ENCODE measurements at places on chromosomes 2 and 18. TPM values are rescaled to one million over a fixed set of nuclear protein-coding genes. Genes with fewer than 3 reads are reported as not detected.

The RUFY4 gene
- not detected for total RNA-seq

The TUBA4B gene
- total RNA-seq = not detected

The ATOH8 gene
- total RNA-seq = 0.07 TPM

The CNGA3 gene
- total RNA-seq = not detected

The IGFBP2 gene
- 32.5 TPM for total RNA-seq

The EGR4 gene
- total RNA-seq = 0.46 TPM

The CXXC1 gene
- total RNA-seq = 94.9 TPM

The TSPYL6 gene
- not detected for total RNA-seq

The RRM2 gene
- total RNA-seq = 374 TPM

DNA sequence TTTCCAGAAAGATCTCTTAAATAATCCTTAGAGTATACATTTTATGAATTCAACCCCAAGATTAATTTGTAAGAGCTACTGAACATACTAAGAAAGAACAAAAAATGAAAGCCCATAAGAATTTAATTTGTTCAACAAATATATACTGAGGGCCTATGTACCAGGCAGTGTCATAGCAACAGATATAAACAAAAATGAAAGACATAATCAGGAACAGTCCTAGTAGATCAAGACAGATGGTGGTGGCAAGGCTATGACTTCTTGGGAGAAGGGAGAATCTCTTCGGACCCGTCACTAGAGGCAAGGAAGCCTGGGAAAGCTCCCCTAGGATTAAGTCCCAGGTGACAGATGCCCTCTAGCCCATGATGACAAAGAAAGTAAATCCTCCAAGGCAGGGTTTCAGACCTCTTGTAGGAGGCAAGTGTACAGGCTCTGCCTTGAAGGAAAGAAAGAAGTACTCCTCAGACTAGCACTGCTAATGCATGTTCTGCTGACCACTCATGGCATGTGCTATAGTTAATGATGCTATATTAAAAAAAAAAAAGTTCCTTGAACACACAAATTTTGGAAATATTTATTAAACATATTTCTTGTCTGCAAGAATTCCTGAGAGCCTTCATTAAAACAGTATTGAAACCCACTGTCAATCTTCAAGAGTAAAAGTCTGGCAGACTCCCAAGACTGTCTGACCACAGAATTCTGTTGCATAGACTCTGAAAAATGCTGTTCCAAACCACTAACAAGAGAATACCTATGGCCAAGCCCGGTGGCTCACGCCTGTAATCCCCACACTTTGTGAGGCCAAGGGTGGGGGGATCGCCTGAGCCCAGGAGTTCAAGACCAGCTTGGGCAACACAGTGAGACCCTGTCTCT lies 31.5 kb downstream of the NOL10 start:
- peaks cover 60% of the 10 kb centered on the region for H3K36me3 ChIP-seq
- H3K4me3 ChIP-seq = no peak overlapping the region
- H3K27ac ChIP-seq = no peak overlapping the region
- H3K4me1 ChIP-seq = peaks cover 35% of the 10 kb centered on the region
- no peaks in the 10 kb centered on the region for H3K27me3 ChIP-seq

DNA sequence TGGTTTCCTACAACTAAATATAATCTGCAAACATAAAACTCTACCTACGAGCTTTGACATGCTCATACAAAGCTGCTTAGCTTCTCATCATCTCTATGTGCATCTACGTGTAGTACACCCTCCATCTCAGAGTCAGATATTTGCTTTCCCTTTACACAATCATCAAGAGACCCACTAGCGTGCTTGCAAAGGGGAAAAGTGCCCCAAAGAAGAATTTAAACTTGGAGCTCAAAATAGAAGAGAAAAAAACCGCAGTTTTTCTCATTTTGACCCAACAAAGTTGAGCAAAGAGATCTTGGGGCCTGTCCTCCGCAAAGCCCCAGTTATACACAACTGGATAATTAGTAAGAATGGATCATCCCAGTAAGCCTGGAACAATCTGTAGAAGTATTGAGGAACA lies 104.1 kb downstream of the PAX3 start:
- H3K36me3 ChIP-seq = no peaks in the 10 kb centered on the region
- no peak for DNase-seq
- H3K4me1 ChIP-seq = no peaks in the 10 kb centered on the region

DNA sequence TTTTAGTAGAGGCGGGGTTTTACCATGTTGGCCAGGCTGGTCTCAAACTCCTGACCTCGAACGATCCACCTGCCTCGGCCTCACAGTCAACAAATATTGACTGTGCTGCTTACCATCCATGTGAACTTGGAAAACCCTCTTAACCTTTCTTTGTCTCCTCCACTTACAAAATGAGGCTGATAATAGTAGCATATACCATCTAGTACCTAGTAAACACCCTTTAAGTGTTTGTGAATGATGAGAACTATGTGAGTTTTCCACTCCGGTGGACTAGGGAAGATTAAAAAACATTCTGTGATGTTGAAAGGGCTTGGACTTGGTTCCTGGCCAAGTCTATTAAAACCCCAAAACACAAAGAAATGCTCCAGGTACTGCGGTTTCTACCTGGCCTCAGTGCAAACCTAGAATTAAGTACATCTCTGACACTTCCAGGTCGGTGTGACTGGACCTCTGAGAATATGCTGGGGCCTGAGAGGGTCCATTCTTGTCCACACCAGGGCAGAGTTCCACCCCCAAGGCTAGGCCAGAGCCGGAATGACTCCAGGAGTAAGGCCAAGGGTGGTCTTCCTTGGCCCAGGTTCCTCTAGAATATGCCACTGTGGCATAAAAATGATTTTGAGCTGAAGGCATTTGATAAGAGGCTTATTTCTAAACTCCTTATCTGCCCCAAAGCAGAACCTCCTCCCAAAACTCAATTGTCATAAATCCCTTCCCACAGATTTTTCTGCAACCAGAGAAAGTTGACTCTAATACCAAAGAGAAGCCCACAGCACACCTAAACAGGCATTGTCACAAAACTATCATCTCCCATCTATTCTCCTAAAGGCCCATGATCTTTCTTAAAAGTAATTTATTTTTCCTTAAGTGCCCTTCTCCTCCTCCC lies 217.5 kb downstream of the TGIF1 start:
- DNase-seq = no peak
- peaks cover 9% of the 10 kb centered on the region for H3K36me3 ChIP-seq
- no peak overlapping the region for H3K4me3 ChIP-seq
- no peak overlapping the region for H3K27ac ChIP-seq
- H3K27me3 ChIP-seq = peaks cover 12% of the 10 kb centered on the region

DNA sequence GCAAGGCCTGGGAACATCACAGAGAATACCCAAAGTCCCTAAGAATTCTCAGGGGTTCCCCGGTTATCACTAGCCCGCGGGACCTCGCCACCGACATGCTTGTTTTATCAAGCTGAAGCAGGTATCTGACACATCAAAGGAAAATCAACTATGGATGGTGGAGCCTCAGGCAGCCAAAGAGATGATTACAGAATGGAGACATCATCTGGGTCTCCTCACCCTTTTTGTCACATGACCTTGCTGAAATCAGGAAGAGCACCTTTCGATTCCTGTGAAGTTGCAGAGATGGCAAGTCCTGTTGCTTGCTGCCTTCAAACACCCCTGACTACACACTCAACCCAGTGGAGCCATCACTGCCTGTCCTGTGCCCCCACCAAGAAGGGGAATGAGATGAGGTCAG lies 19.2 kb upstream of the CAB39 start:
- no peak for DNase-seq
- H3K36me3 ChIP-seq = no peaks in the 10 kb centered on the region
- H3K4me1 ChIP-seq = peaks cover 29% of the 10 kb centered on the region
- H3K4me3 ChIP-seq = no peak overlapping the region

DNA sequence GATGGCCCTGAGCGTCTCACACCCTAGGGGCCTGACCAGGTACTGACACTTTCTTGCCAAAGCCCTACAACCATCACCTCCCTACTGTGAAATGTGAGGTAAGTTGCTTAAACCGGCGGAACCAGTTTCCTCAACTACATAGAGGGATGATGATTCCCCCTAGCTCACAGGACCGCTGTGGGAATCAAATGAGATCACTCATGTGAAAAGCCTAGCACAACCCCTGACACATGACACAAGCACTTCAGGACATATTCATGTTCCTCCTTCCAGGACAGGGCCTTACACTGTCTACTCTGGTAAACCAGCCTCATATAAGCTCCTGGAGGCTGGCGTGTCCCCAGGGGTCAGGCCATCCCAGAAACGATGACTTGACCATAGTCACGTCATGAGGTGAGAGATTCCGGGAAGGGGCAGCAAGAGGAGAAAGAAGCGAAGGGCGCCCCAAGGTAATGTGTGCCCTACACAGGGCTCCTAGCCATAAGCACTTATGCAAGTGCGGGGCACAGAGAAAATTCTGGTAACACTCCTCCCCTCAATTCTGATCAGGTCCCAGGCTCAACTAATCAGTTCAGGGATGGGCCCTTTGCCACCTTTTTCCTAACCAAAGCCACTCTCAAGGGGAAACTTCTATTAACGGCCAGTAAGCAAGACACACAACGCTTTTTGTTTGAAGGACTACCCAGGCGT lies 49.5 kb downstream of the C2orf42 start:
- peaks cover 7% of the 10 kb centered on the region for H3K36me3 ChIP-seq
- peaks cover 50% of the 10 kb centered on the region for H3K4me1 ChIP-seq
- peak; percentile 56 for DNase-seq
- H3K4me3 ChIP-seq = peak overlapping the region; percentile 92
- peak overlapping the region; percentile 99 for H3K27ac ChIP-seq
- no peaks in the 10 kb centered on the region for H3K27me3 ChIP-seq

DNA sequence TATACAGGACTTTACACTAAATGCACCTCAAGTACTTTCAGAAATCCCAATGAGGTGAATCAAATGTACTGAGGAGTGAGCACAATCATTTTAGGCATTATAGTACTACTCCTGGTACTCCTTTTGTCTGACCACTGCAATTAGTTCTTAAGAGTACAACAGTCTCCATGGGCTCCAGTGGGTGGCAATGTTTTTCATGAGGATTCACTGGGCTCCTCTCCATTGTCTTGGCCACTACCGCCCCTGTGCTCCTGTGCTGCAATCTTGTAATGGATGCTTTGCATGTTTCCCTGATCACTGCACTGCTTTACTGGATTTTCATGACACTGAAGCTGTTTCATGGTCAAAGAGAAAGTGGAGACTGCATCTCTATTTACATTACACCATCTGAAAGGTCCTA lies 268.5 kb upstream of the ZSWIM2 start:
- no peak overlapping the region for H3K27ac ChIP-seq
- no peak overlapping the region for H3K4me3 ChIP-seq
- no peaks in the 10 kb centered on the region for H3K4me1 ChIP-seq
- H3K36me3 ChIP-seq = no peaks in the 10 kb centered on the region
- no peak for DNase-seq

DNA sequence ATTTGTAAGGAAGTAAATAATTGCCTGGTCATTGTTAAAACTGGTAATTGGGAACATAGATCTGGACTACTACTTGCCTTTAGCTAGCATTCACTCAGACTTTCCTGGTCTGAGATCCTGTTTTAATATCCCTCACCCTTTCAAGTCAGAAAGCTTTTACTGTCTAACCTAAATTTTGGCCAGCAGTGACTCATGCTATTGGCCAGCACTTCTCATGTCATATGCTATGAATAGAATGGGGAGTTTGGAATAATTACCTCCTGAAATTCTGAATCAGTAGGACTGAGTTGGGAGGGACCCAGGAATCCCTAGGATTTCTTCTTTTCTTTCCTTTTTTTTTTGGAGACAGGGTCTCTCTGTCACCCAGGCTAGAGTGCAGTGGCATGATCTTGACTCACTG lies 19.3 kb downstream of the STK36 start:
- H3K36me3 ChIP-seq = no peaks in the 10 kb centered on the region
- H3K27me3 ChIP-seq = no peaks in the 10 kb centered on the region
- peaks cover 6% of the 10 kb centered on the region for H3K4me1 ChIP-seq

DNA sequence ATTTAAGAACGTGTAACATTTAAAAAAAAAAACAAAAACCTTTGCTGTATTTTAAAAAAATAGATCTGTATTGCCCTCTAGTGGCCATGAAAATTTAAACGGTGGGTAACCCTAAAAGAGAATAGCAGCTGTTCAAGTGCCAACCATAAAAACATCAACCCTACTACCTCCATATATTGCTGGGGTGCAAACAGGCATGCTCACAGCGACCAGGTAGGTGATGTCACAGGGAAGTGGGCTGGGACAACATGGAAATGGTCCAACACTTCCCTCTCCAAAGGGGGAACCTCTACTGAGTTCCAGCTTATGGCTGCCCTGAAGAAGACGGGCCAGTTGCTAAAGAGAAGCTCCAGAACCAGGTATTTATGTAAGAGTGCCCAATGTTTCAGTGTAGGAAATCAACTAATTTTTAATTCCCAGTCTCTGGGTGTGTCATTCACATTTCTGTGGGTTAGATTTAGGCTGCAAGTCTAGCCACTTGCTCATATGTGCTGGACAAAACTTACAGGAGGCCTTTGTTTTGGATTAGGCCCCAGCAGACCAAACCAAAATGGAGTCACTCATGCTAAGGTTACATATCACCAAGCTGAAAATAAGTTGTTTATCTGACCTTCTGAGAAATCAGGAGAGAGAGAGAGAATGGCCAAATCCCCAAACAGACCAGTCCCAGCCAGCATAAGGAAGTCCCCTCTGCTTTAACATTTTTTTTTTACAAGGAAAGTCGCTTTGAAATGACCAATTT lies 54.5 kb downstream of the SKA1 start:
- H3K4me1 ChIP-seq = no peaks in the 10 kb centered on the region
- H3K27me3 ChIP-seq = peaks cover 17% of the 10 kb centered on the region
- no peak overlapping the region for H3K4me3 ChIP-seq
- no peak for DNase-seq
- H3K27ac ChIP-seq = no peak overlapping the region
- H3K36me3 ChIP-seq = no peaks in the 10 kb centered on the region

DNA sequence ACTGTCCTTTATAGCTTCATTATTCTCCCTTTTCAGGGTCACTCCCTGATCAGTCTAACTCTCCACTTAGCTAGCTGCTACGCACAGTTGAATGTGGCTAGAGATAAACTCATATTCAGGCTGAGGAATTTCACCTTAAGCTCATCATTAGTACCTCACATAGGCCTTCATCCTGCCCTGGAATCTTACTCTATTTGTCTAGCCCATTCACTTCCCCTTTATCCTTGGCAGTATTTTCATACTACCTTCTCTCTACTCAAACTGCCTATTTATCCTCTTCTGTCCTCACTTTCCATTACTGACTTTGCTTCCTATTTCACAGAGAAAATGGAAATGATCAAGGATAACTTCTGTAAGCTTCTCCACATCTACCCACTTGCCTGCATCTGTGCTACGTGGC lies 10.6 kb upstream of the DSC2 start:
- no peak overlapping the region for H3K27ac ChIP-seq
- no peaks in the 10 kb centered on the region for H3K36me3 ChIP-seq
- no peaks in the 10 kb centered on the region for H3K4me1 ChIP-seq
- DNase-seq = no peak
- no peak overlapping the region for H3K4me3 ChIP-seq

- H3K36me3 ChIP-seq = no peaks in the 10 kb centered on the region
- H3K4me1 ChIP-seq = peaks cover 4% of the 10 kb centered on the region
- H3K27ac ChIP-seq = no peak overlapping the region
These were observed 8.3 kb upstream of the POMC start for GRCh38 chr2:25176541-25177181.

GRCh38 chr18:3704556-3705344 lies 254.8 kb downstream of the TGIF1 start:
- peaks cover 25% of the 10 kb centered on the region for H3K27me3 ChIP-seq
- no peaks in the 10 kb centered on the region for H3K36me3 ChIP-seq
- DNase-seq = no peak
- no peak overlapping the region for H3K27ac ChIP-seq
- no peak overlapping the region for H3K4me3 ChIP-seq

- DNase-seq = no peak
- no peak overlapping the region for H3K4me3 ChIP-seq
- H3K36me3 ChIP-seq = no peaks in the 10 kb centered on the region
These were observed 24.5 kb upstream of the KCNE4 start for GRCh38 chr2:223027442-223027841.

Measured in activated T-helper 2 cell treated with anti-CD3 and anti-CD28 coated beads, Interferon-gamma antibody, Interleukin-2, Interleukin-4, amounts not matched to agents 10 μg/mL and 5 μg/mL and 100 μg/mL, durations not matched to agents 14 hours and 24 hours and 36 hours (primary cell).